ENCODE measurements at places on chromosomes 1 and 21. TPM values are rescaled to one million over a fixed set of nuclear protein-coding genes. Genes with fewer than 3 reads are reported as not detected.

Gene NBPF10
- total RNA-seq: 0.89 TPM

Gene COL11A1
- not detected for total RNA-seq

Gene SHE
- total RNA-seq: not detected

Gene SFN
- not detected for total RNA-seq

Gene NVL
- 46.5 TPM for total RNA-seq

Gene SPRR2F
- not detected for total RNA-seq

Gene KMO
- total RNA-seq: 1.4 TPM

Gene ABCA4
- total RNA-seq: not detected

Gene SETD4
- total RNA-seq: 20.2 TPM

Gene SEMA4A
- total RNA-seq: 23.0 TPM

Gene CELA2B
- total RNA-seq: not detected

Gene RYR2
- total RNA-seq: 0.11 TPM

Gene TTC39A
- 0.28 TPM for total RNA-seq

Gene GBP7
- 0.13 TPM for total RNA-seq

Gene TMEM81
- 2.9 TPM for total RNA-seq

Gene ZNF683
- 2.4 TPM for total RNA-seq

Gene CNTN2
- total RNA-seq: not detected

Gene KCNJ9
- total RNA-seq: 0.04 TPM

Gene MAP1LC3C
- not detected for total RNA-seq

Gene PTCH2
- total RNA-seq: 1.7 TPM

Gene ITLN2
- total RNA-seq: not detected

Gene CLCA1
- total RNA-seq: not detected
